ENCODE measurements at places on chromosomes 6 and 20.

DNA sequence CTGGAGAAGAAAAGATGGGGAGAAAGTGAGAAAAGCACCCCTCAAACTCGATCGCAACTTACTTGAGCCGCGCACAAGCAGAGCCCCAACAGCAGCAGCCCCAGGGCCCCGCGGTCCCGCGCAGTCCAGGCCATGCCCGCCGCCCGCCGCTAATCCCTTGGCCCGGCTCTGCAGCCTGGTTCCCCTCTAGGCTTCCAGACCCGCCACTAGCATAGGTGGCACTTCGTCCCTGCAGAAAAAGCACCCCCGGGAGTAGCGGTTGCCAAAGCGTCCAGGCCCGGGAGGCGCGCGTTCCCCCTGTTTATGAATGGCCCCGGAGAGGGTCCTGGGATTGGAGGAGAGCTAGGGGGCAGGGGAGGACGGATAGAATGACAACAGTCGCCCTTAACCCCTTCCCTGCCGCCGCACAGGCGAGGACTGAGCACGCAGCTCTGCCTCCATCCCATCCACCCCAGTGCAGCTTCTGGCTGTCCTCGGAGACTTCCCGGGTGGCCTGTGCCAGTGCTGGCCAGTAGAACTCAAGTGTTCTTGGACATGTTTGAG lies 19.9 kb downstream of the COL9A1 start:
- no peak for DNase-seq

- DNase-seq = no peak
Measured at GRCh38 chr6:21836772-21837425, 243.3 kb downstream of the SOX4 start.

DNA sequence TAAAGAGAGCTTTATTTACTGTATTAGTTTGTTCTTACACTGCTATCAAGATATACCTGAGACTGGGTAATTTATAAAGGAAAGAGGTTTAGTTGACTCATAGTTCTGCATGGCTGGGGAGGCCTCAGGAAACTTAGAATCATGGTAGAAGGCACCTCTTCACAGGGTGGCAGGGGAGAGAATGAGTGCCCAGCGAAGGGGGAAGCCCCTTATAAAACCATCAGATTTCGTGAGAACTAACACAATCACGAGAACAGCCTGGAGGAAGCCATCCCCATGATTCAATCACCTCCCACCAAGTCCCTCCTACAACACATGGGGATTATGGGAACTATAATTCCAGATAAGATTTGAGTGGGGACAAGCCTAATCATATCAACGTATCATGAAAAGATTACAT lies 27.2 kb downstream of the ARID1B start:
- DNase-seq = no peak

DNA sequence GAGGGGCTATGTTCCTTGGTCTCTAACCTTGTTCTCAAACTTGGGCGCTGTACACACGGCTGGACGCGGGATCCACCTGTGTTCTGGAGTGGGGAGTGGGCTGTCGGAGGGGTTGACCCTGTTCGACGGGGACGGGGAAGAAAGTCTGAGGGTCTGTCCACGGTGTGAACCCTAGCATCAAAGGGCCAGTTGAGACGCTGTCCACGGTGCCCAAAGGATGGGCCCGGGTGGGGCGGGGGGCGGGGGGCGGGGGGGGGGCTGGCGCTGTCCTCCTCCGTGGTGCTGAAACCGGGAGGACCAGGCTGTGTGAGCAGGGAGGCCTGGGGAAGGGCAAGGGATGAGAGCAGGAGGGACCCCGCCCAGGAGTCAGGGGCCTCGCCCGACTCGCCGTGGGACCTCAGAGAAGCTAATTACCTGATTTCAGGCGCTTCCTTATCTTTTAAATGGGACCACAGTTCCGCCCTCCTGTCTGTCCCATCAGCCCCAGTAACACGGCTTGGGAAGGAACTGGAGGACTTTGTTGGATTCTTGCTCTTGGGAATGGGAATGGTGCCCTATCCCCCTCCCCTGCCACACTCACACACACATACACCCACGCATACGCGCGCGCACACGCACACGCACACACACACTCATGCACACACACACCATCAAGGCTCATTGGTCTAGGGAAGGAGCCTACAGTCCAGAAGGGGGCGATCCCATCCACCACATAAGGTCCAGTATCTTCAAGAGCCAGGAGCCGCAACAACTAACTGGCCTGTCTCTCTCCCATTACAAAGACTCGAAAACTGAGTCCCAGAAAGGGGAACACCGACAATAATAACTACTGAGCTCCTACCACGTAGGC lies 1.0 kb upstream of the VSTM2L start:
- no peak for DNase-seq

- no peak for DNase-seq
Measured at GRCh38 chr6:35596448-35597442, 84.0 kb upstream of the TULP1 start.
